ENCODE measurements at places on chromosomes 12 and 14.

DNA sequence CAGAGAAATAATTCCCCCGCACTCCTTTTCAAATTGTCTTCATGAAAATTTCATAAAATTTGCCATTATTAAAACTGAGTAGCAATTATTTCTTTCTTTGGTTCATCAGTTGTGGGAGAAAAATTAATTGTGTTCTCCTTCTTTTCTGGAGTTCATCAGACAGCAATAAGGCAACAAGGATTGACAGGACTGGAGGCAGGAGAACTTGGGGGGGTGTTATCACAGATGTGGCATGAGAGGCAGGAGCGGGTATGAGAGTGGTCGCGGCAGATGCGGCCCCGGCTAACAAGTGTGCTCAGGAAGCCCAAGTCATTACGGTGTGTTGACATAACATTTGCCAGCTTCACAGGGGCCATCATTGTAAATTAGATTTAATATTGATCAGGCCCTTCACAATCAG lies 306.6 kb upstream of the TMPO start:
- DNase-seq: no peak

- DNase-seq: peak; percentile 81
These were observed 36.9 kb downstream of the BCL11B start for GRCh38 chr14:99234961-99235571.

- peak; percentile 73 for DNase-seq
These were observed 6.3 kb downstream of the TNFRSF1A start for GRCh38 chr12:6335451-6336078.

DNA sequence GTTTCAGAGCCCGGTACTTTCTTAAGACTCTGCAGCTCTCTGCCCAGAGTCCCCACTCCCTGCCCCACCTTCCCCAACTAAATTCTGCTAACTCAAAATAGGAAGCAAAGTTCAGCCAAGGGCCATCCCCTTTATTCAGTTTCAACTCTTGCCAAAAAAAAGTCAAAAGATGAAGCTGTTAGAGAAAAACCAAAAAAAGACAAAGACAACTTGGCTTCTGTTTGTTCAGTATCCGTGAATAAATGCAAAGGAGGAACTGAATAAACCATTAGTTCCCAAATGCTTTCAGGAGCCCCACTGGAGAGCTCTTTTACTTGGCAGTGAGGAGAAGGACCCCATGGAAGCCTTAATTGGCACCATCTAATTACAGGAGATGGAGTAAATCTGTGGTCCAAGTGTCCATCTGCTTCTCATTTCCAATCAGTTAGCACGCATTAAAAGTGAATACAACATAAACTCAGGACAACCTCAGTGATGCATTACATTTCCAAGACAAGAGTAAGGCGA lies 155.4 kb upstream of the GZMB start:
- DNase-seq: no peak

DNA sequence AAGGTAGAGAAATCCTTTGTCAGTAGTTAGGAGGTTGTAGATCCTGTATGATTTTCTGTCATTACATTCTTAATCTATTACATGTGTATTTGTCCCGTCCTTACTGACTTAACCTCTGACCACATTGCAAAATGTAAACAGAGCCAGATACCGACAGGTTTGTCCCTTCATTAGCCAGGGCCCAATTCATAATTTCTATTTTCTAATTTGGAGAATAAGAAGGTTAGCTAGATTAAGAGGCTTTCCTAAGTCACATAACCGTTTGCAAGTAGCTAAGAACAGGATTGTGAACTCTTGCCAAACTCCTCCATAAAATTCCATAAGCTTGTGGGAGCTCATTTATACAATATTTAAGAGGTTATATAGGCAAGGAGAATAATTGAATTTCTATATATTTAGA lies 352.6 kb downstream of the RAD51B start:
- no peak for DNase-seq

- DNase-seq: no peak
These were observed 14.7 kb downstream of the PIK3C2G start for GRCh38 chr12:18275981-18276380.

DNA sequence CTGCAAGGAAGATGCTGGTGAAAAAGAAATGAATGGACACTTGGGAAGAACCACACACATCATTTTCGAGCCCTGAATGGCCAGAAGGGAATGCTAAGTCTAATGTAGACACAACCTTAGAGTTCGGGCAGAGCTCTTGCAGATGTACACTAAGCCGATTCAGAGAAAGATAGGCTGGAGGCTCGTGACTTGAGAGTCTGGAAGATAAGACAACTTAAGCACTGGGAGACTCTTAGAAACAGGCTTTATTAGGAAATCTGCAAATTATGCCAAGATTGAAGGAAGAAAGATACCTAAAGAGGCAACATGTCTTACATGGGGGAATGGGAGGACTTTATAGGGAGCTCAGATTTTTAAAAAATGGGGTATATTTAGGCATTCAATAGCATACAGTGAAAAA lies 13.5 kb downstream of the TBPL2 start:
- no peak for DNase-seq

- DNase-seq: no peak
These were observed 39.7 kb upstream of the FICD start for GRCh38 chr12:108475396-108475795.

GRCh38 chr12:56014205-56014604 lies 6.6 kb upstream of the IKZF4 start:
- DNase-seq: no peak

- DNase-seq: no peak
These were observed 89.7 kb downstream of the NRXN3 start for GRCh38 chr14:78259831-78260230.

- no peak for DNase-seq
These were observed 65.5 kb downstream of the SAMD4A start for GRCh38 chr14:54632452-54632851.

GRCh38 chr12:116587270-116587669 lies 28.1 kb downstream of the MAP1LC3B2 start:
- DNase-seq: no peak

- no peak for DNase-seq
These were observed 146.4 kb upstream of the ARHGAP5 start for GRCh38 chr14:31930493-31931240.

- peak; percentile 45 for DNase-seq
These were observed 8.5 kb downstream of the RARG start for GRCh38 chr12:53223389-53224060.

- no peak for DNase-seq
These were observed 117.5 kb downstream of the SLC25A21 start for GRCh38 chr14:37054869-37055268.

GRCh38 chr12:89225401-89225800 lies 126.9 kb downstream of the DUSP6 start:
- peak; percentile 43 for DNase-seq

- DNase-seq: no peak
These were observed 1.4 kb downstream of the FZD10 start for GRCh38 chr12:130163461-130164215.

DNA sequence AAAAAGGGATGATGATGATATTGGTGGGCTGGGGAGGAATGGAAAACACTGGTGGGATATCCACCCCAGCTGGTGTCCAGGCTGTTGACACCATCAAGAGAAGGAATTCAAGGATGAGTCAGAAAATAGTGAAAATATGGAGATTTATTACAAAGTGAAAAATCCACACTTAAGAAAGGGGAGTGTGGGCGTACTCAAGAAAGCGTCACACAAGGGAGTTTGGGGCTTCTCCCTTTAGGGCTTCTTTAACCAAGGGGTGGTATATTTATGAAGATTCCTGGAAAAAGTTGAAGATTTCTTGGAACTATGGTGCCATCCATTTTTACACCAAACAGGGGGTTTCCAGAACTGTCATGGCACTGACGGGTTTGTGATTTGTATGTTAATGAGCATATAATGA lies 63.1 kb upstream of the ARID2 start:
- DNase-seq: no peak

GRCh38 chr14:104802394-104803184 lies 1.7 kb downstream of the ZBTB42 start:
- DNase-seq: no peak

DNA sequence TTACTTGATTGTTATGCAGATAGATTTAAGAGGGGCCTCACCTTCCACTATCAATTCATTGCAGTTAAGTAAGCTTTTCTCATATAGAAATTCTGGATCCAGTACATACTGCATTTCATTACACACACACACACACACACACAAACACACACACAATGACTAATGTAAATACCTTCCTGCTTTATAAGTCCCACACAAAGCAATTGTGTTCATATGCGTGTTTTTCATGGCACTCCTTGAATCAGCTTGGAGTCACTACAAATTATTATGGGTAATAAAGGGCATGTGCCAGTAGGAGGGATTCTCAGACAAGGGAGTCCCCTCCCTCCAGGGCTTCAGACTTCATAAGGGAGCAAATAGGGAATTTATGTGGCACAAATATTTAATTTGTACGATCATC lies 4.5 kb downstream of the MIPOL1 start:
- no peak for DNase-seq

GRCh38 chr12:10289005-10289754 lies 18.5 kb upstream of the KLRD1 start:
- no peak for DNase-seq

- no peak for DNase-seq
These were observed 88.6 kb downstream of the PRMT8 start for GRCh38 chr12:3579446-3580093.

DNA sequence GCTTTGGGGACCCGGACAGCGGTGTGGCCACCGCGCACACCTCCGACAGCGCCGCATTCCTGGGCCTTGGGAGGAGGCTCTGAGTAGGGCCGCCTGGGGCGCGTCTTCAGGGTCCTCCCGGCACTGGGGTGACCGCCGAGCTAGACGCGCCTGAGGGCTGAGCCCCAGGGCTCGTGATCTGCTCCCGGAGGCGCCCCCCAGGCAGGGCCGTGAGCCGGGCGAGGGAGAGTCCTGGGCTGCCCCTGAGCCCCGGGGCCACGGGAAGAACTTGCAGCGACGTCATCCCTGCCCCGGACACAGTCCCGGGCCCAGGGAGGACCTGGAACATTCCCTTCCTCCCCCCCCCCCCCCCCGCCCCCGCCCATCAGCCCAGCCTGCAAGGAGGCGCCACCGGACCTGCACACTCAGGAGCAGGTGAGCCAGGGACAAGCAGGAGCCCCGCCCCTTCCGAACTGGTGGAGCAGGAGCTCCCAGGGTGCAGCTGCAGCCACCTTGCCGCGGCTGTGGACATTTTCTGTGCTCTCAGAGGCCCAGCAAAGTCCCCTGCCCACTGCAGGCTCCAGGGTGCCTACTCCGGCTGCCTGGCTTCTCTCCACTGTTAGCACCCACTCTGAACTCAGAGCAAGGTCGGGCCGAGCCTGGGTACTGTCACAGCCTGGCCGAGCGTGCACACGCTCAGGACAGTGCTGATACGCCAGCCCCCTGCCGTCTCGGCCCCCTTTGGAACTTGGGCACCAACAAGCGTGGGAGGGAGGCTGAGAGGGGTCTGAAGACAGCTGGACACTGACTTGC lies 50.7 kb downstream of the A2M start:
- no peak for DNase-seq

DNA sequence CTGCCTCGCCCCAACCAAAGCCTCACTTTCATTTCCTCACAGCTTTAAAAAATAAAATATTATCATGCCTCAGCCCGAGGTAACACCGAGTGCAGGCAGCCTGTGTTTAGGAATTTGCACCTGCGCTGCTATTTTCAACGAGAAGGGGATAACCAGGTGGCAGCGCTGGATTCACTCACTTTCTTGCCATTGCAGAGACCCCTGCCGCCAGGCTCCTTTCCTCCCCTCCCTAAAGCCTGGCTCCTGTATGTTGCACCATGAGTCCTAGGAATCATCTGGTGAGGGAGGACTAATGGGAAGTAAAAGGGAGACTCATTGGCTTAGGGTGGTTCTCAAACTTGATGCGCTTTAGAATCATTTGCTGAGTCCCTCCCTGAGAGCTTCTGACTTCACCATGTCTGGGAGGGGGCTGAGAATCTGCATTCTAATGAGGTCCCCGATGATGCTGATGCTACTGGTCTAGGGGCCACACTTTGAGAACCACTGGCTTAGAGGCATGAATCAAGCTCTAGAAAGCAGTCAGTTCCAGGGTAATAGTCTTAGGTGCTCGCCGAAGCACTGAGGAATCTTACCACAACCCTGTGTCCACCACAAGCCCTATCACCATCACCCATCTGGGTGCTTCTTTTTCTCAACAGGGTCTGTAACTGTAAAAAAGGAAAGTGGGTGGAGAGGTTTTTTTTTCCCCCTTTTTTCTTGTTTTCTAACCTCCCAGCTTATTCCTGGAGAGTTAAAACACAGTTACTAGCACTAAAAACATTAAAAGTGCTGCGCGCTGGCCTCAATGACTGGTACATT lies 83.8 kb downstream of the SLC38A1 start:
- DNase-seq: no peak

Measured in T-helper 9 cell (primary cell).